ENCODE measurements at places on chromosomes 6 and 20. TPM values are rescaled to one million over a fixed set of nuclear protein-coding genes. Genes with fewer than 3 reads are reported as not detected.

GLP1R gene
- total RNA-seq, result 1.1 TPM

RSPO3 gene
- total RNA-seq, result 4.5 TPM

ZNF322 gene
- total RNA-seq, result 29.7 TPM

GSTA3 gene
- not detected for total RNA-seq

TBC1D20 gene
- total RNA-seq, result 37.7 TPM

GSTA2 gene
- total RNA-seq, result not detected

RAET1L gene
- not detected for total RNA-seq

TP53TG5 gene
- 17.7 TPM for total RNA-seq

MUCL3 gene
- not detected for total RNA-seq

HLA-G gene
- total RNA-seq, result not detected

TCFL5 gene
- 32.7 TPM for total RNA-seq
